ENCODE measurements at places on chromosomes 12 and 14.

DNA sequence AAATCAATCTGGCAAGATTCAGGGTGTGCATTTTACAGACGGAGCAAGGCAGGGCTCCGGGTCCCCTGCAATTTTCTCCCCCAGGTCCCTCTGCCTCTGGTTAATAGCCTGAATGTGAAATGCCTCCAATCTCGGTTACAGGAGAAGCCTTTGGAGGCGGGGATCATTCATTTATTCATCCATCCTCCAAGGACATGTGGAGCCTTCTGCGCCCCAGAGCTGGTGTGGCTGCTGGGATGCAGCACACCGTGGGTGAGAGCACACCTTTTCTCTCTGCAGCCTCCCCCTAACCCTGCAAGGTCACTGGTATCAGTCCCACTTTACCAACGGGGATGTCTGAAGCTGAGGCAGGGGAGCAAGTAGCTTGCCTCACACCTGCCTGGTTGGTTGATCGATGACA lies 35.4 kb downstream of the CMKLR1 start:
- no peak for DNase-seq

GRCh38 chr12:115450017-115450416 lies 766.0 kb upstream of the TBX3 start:
- no peak for DNase-seq

DNA sequence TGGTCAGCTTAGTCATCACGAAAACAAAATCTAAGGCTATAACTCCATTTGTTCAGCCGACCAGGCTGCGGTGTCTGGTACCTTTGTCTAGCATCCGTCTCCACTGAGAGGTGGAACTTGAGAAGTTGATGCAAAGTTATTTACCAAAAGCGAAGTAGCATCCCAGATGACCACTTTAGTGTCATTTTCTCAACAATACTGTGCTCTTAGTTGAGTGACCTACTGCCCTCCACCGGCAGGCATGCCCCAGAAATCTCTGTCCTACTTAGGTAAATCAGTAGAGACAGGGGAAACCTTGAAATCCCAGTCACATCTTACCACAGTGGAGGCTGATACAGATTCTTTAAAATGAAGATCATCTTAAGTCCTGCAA lies 1.3 kb upstream of the ST8SIA1 start:
- no peak for DNase-seq

GRCh38 chr12:119649202-119649808 lies 18.6 kb upstream of the PRKAB1 start:
- DNase-seq = peak; percentile 32

DNA sequence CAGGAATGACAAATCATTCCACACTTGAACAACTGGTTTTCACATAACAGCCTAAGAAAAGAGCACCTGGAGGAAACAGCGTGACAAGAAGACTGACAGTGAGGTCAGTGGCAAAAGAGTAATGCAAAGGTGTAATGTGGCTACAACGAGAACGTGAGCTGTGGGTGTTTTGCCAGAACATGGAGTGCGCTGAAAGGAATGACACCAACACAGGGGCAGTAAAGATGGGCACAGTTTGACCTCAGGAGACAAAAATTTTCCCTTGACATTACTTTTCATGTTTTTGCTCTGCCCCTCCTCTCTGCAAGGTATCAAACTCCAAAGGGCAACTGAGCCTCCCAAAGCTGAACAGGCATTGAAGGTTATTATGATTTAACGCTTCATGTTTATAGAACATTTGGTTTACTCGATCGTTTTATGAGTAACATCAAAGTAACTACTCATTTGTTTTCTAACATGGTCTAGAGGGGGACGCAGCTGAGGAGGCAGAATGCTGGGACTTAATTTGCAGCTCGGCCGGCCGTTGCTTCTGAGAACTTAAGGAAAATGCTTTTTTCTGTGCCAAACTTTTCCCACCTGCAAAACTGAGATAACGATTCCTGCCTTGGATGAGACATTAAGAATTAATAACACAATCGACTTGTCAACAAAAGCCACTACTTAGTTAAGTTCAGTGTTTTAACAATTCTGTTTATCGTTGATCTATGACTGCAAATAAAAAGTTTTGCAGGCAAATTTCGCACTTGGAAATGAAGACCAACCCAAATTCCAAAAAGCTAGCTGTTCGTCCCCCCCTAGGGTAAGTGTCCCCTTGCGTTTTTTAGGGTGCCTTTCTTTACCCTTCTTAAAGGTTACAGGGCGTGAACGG lies 954 bp downstream of the HAUS4 start:
- peak; percentile 31 for DNase-seq

GRCh38 chr14:90491221-90491885 lies 94.5 kb downstream of the CALM1 start:
- peak; percentile 37 for DNase-seq

- DNase-seq = no peak
Measured at GRCh38 chr14:66444271-66444927, 41.8 kb upstream of the CCDC196 start.

DNA sequence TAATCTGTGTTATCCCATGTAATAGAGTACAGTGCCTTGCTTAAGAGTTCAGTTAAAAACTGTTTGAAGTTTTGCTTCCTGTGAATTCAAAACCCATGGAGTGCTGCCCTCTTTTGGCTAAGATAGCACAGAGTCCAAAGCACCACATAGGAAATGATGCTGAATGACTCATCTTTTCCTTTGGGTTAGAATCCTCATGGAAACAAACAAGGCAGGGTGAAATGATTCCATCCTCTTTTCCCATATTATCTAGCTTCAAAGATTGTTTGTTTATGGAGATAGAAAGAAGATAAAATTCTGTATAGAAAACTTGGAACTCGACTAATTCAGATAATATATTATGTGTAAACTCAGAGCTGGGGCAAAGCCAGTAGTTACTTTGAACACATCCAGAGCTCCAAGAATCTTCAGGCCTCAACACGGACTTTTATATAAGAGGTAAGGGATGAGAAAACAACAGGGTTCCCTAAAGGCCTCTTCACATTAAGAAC lies 87.4 kb downstream of the OTOGL start:
- peak; percentile 94 for DNase-seq

DNA sequence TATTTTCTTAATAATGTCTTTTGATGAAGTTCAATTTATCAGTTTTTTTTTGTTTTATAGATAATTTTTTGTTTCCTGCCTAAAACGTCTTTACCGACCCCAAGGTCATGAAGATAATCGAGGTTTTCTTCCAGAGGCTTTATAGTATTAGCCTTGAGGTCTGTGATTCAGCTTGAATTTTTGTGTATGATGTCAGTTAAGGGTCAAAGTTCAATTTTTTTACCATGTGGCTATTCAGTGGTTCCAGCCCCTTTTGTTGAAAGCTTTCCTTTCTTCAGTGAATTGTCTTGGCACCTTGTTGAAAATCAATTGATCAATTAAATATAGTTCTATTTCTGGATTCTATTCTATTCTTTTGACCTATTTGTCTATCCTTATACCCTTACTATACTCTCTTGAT lies 3.2 kb upstream of the MGST1 start:
- no peak for DNase-seq

DNA sequence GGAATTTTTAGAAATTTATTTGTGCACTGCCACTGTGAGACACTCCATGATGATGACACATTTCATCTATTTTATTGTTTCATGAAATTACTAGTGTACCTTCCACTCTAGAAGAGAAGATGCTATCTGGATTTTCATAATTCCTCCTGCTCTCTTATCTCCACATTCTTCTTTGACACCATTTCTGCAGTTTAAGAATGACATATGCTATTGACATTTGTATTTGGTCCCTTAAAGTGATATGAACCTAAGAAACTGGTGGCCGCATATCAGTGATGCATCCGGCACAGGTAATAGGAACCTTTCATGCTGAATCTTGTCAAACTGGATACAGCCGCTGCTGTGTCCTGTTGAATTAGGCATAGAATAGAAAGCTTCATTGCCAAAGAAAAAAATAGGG lies 696.3 kb downstream of the TMEM121 start:
- no peak for DNase-seq

- DNase-seq = no peak
Measured at GRCh38 chr12:57418255-57418654, 12.6 kb downstream of the R3HDM2 start.

DNA sequence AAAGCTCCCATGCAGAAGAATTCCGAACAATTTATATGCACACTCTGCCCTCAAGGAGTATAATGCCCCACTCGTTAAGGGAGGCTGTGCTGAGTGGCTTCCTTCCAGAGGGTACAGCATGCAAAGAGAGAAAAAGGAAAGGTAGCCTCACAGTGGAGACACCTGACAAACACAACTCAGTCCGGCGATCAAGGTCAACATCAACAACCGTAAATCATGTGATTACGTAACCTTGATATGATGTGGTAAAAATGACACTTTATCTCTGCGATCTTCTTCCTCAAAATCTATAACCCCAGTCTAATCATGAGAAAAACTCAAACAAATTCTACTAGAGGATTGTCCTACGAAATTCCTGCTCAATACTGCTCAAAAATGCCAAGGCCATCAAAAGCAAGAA lies 400.5 kb upstream of the CCDC196 start:
- no peak for DNase-seq

GRCh38 chr14:33661101-33661500 lies 289.8 kb downstream of the EGLN3 start:
- no peak for DNase-seq

GRCh38 chr14:70807898-70808415 lies 1.4 kb downstream of the MAP3K9 start:
- DNase-seq = no peak

DNA sequence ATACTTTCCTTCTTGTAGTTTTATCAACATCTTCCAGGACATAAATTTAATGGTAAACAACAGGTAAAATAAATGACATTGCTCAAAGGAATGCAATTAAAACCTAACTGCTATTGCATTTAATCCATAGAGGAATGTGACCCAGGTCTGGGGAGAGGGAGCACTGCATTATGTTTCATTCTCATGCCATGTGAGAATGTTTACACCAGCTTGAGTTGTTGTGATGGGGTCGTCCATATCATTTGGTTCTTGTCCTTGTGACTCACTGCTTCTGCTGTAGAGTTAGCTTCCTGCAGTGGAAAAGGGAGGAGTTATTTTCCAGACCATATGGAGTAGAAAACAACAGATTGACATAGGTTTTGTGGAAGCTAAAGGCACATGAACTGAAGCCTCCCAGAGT lies 129.3 kb upstream of the PMCH start:
- no peak for DNase-seq

DNA sequence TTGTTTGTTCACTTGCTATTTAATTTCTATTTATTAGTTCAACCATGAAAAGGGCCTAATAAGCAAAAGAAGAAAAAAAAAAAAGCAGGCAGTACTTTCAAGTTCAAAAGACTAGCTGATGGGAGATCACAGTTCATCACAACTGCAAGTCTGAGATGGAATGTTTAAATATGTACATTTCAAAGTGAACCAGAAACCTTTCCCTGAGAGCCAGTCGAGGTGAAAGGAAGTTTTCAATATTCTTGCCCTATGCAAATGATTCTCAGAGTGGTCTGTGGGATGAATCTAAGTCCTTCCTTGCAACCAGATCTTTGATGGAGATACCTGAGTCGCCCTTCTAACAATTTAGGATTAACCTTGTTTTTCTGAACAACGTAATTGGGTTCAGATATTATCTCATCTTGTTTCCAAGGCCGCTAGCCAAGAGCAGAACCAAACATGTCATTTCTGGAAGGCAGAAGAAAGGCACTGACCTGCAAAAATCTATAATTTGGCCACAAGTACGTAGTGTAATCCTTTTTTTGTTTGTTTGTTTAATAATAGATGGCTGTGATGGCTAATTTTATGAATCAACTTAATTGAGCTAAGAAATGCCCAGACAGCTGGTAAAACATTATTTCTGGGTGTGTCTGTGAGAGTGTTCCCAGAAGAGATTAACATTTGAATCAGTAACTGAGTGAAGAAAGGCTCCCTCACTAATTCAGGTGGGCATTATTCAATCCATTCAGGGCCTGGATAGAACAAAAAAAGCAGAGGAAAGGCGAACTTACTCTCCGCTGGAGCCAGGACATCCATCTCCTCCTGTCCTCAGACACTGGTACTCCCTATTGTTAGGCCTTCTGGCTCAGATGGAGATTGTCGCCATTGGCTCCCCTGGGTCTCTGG lies 171.1 kb upstream of the TMPO start:
- no peak for DNase-seq

- peak; percentile 56 for DNase-seq
Measured at GRCh38 chr12:7075939-7076338, 15.4 kb downstream of the C1S start.

DNA sequence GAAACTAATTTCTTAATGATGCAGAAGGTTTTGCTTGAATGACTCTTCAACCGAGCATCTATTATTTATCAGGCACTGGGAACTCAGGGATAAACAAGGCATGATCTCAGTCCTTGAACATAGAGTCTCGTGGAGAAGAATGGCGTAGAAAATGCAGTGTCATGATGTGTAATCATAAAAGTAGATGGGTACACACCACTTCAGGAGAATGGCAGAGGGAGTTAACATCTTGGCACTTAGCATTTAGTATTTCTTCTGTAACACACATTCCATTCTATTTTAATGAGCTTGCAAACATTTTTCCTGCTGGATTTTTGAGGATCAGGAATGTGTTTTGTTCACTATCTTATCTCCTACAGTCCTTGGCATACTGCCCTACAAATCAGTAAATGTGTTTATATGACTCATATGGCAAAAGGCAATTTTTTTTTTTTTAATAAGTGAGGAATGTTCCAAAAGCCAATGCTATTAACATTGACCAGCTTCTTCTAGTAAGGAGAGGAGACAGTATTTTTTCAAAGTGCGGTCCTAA lies 3.8 kb downstream of the TXNRD1 start:
- DNase-seq = peak; percentile 93

DNA sequence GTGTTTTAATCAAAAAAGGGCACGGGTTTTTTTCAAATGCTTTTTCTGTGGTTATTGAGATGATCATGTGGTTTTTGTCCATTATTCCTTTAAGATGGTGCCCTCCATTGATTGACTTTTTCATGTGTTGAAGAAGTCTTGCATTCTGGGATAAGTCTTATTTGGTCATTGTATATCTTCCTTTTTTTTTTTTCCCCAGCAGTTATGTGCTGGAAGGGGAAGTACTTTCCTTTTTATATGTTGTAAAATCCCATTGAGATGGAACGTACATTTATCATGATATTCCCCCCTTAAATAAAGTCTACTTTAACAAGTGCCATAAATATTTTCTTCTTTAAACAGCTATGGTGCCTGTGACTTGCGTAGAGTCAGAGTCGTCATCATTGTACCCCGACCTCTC lies 24.8 kb upstream of the MUCL1 start:
- DNase-seq = no peak

DNA sequence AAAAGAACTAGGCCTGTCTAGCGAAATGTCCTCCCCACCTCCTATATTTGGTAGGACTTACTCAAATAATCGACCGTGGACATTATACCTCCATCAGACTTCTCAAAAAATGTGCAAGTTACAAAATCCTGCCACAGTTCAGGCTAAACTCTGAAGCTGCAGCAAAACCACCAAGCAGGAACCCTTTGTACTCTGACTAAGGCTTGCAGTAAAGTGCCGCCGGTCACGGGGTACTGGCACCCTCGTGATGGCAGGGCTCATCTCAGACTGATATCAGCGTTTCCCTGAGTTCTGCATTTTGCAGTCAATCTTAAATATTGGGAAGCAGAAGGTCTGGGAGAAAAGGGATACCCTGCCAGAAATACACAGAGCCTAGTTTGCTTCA lies 17.1 kb downstream of the SLC11A2 start:
- peak; percentile 84 for DNase-seq

Data from LHCN-M2 (cell line).